ENCODE measurements at places on chromosomes 6 and 20. TPM values are rescaled to one million over a fixed set of nuclear protein-coding genes. Genes with fewer than 3 reads are reported as not detected.

NSFL1C gene
- 61.9 TPM for total RNA-seq

FAM162B gene
- total RNA-seq: 9.7 TPM

HCRTR2 gene
- not detected for total RNA-seq

KIAA0408 gene
- total RNA-seq: 4.7 TPM

SNX9 gene
- 89.4 TPM for total RNA-seq

SLC23A2 gene
- 22.9 TPM for total RNA-seq

CST5 gene
- not detected for total RNA-seq

LPIN3 gene
- 42.9 TPM for total RNA-seq

MYCT1 gene
- 19.5 TPM for total RNA-seq

TM9SF4 gene
- total RNA-seq: 31.7 TPM

GRCh38 chr6:168415993-168416530 lies 24.9 kb upstream of the SMOC2 start:
- DNase-seq: no peak

DNA sequence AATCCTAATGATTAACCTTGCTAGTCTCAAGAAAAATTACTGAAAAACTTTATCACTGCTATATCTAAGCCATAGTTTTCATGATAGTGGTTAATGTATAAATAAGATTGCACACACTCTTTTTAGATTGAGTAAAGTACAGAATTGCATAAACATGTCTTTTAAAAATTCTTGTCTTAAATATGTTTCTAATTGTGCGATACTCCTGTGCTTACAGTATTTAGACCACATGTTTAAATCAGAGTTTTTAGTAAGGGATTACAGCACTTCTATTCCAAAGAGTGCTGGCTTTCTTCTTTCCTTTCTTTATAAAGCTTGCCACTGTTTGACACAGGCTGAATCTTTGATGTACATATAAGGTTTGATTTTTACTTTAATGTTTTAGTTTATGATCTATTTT lies 36.8 kb upstream of the RGS17 start:
- DNase-seq: no peak

- DNase-seq: no peak
Measured at GRCh38 chr6:79923270-79923669, 24.1 kb downstream of the ELOVL4 start.

- no peak for DNase-seq
Measured at GRCh38 chr6:128421788-128422187, 98.6 kb downstream of the PTPRK start.

- DNase-seq: no peak
Measured at GRCh38 chr20:35451295-35451694, 4.1 kb upstream of the CEP250 start.

- no peak for DNase-seq
Measured at GRCh38 chr6:88473589-88473988, 307.4 kb upstream of the CNR1 start.

GRCh38 chr6:137867685-137868509 lies 838 bp downstream of the TNFAIP3 start:
- DNase-seq: no peak

GRCh38 chr6:170158296-170159021 lies 132.4 kb downstream of the DLL1 start:
- DNase-seq: no peak

DNA sequence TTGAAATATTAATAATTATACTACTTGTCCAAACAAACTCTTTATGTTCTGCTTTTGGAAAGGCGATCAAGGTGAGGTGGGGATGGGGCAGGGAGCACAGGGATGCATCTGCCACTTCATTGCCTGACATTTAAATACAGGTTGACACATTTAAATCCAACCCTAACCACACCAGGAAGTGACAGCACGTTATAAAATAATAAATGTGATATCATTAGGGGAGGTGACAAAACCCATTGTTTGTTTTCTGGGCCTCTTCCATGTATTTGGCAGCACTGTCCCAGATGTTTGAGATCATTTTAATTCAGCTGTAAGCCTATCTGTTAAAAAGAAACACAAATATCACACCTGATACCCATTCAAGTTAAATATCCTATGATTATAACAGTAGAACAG lies 342.4 kb upstream of the ARID1B start:
- DNase-seq: no peak

GRCh38 chr6:47076422-47077344 lies 34.6 kb upstream of the ADGRF1 start:
- no peak for DNase-seq

DNA sequence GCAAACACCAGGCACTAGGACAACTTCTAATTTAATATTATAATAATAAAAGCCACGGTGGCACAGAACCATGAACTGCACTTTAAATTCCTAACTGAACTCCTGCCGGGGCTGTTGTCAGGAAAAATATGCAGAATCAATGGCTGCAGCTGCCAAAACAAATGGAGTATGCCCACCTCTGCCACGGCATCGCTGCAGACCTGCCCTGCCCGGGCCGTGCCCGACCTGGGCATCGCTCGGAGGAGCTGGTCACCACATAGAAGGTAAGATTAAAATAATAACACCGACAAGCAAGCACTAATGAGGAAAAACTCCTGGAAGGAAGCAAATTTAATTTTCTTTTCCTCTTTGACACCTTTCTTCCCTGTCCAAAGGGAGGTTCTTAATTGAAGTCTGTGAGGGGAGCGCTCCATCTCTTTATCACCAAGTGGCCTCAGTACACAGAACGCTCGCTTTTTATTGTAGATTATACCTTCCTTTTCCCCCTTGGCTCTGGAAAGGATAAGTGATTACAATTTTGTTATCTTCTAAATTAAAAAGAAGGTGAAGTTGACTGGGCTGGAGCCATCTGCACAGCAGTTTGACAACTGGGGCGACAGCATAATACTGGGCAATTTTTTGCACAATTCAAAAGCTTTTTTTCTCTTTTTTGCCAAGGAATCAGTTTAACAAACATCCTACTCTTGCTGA lies 351.3 kb downstream of the ZFAND3 start:
- DNase-seq: no peak

GRCh38 chr6:37005061-37005810 lies at the start of gene FGD2:
Gene FGD2, plus strand, starts transcription at chr6:37005655. Its CDS starts 163 bp downstream, at chr6:37005818.
- no peak for DNase-seq

DNA sequence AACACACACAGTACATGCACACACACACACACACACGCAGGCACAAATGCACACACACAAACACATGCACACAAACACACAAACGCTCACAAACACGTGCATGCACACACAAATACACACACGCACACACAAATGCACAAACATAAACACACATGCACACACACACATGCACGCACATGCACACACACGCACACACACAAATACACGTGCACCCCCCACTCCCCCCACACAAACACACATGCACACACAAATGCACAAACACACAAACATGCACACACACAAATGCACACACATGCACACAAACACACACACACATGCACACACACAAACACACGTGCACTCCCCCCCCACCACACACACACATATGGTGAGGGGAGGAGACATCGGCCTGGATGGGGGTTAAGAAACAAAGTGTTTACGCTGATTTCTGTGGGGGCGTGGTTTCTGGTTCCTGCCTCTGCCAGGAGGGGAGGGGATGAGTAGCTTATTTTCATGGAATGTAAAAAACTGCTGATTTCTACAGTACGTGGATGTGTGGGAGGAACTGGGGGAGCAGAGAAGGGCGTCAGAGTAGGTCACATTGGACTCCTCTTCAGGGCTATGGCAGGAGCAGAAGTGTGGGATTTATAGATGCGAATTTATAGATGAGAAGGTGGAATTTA lies 607.2 kb downstream of the QKI start:
- no peak for DNase-seq

DNA sequence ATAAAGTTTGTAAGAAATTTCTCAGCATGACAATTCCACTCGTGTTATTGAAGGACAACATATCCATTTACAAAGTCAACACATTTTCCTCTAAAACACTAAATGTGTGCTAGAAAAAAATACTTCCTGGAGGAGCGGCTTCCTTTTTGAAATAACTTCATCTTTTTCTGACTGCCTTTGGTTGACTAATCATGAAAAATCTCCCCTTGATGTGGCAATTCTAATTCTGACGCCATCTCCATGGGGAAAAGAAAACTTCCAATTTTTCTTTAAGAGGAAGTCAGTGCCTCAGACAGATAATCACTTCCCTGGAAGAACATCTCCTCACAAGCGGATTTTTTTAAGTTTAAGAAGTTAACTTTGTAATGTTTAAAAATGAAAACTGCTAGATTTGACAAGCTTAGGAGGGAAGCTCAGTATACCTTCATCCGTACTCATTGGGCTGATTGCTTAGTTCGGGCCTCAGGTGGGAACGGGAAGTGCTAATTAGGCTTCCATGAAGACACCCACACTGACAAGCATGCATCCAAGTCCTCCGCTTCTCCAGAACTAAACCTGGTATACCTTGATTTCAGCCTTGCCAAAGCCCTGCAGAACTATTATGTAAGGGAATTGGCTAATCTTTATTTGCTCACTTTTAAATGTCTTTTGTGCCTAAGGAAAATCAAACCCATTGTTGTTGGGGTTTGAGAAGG lies 35.1 kb upstream of the DUSP22 start:
- DNase-seq: no peak

- DNase-seq: peak; percentile 32
Measured at GRCh38 chr6:119347466-119348095, 2.0 kb downstream of the MAN1A1 start.

- DNase-seq: no peak
Measured at GRCh38 chr6:126723541-126724170, 383.7 kb downstream of the CENPW start.

- DNase-seq: no peak
Measured at GRCh38 chr6:150176659-150177058, 33.8 kb downstream of the PPP1R14C start.

DNA sequence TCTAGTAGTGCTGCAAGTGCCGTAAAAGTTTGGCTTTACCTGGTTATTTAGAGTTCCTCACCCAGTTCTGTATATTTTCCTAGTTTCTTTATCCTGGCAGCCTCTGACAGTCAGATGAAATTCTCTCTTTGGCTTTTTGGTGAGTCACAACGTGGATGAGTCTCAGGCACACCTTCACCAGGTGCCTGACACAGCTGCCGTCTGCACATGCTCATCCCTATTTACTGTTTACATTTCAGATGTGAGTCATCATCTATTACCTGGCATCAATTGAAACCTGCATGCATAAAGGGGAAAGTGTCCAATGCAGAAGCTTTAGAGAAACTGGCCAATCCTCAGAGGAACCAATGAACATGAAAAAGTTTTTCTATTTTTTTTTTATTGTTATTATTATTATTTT lies 33.3 kb upstream of the ADGRF4 start:
- DNase-seq: no peak

DNA sequence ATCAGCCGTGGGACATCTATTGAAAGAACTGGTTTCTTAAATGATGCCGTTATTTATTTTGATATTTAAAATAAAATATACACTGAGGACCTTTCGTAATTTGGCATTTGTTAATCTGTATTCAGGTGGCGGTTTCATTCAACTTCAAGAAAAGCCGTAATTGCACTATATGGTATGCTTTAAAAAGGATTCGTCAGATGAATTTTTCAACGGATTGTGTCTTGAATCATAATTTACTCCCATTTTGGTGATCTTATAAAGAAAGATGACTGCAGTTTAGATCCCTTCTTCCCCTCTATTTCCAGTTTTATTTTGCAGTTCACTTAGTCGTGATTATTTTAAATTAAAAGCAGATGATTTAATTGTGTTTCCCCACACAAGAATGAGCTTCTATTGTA lies 761 bp downstream of the KLHL32 start:
- DNase-seq: no peak

GRCh38 chr20:32823078-32823477 lies 3.3 kb downstream of the MAPRE1 start:
- no peak for DNase-seq

- no peak for DNase-seq
Measured at GRCh38 chr6:22025468-22026163, 271.2 kb downstream of the PRL start.

DNA sequence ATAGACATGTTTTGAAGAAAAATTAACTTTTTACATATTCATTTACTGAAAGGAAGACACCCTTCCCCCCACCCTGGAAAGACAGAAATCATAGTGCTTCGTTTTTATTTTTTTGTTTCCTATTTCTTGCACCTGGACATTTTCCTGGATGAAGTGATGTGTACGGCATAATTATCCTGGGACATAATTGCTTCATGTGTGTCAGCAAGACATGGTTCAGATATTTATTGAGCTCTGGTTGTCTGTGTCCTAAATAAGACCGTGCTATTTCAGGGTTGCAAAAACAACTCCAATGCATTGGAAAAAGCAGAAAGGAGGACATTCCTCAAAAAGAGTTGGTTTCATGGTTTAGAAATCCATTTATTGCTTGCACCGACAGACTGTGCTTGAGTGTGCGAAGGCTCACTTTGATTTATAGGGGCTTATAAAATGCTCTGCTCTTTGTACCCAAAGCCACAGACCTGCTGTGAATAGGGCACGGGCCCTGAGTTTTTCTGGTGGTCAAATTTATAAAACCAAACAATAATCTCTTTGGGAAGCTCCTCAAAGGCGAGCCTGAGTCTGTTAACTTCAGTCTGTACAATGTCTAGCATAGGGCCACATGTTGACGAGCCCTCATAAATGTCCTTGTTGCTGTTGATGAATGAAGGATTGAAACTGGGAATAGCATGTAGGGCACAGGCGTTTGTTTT lies 179.5 kb downstream of the SOX4 start:
- DNase-seq: no peak

GRCh38 chr6:142872376-142872775 lies 72.6 kb downstream of the HIVEP2 start:
- DNase-seq: no peak

GRCh38 chr6:130893277-130893676 lies 66.1 kb downstream of the SMLR1 start:
- DNase-seq: no peak

DNA sequence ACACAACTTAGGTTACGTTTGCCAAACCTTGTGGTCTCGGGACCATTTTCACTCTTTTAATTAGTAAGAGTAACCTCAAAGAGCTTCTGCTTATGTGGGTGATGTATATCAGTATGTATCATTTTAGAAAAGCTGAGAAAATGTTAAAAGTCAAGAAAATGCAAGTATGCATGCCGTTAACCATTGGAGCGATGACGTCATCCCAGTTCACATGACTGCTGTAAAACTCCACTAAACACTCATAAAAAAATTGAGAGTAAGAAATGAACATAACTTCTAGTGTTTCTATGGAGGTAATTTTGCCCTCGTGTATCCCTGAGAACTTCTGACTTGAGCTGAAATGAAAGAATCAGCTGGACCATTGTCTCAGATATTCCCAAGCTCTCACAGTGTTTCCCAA lies 250.0 kb upstream of the CDH4 start:
- DNase-seq: no peak

- no peak for DNase-seq
Measured at GRCh38 chr6:52164319-52165094, 21.7 kb upstream of the IL17A start.
